ENCODE measurements at places on chromosomes 3 and 15.

GRCh38 chr3:65186268-65186667 lies 498.5 kb upstream of the ADAMTS9 start:
- no peak for DNase-seq

DNA sequence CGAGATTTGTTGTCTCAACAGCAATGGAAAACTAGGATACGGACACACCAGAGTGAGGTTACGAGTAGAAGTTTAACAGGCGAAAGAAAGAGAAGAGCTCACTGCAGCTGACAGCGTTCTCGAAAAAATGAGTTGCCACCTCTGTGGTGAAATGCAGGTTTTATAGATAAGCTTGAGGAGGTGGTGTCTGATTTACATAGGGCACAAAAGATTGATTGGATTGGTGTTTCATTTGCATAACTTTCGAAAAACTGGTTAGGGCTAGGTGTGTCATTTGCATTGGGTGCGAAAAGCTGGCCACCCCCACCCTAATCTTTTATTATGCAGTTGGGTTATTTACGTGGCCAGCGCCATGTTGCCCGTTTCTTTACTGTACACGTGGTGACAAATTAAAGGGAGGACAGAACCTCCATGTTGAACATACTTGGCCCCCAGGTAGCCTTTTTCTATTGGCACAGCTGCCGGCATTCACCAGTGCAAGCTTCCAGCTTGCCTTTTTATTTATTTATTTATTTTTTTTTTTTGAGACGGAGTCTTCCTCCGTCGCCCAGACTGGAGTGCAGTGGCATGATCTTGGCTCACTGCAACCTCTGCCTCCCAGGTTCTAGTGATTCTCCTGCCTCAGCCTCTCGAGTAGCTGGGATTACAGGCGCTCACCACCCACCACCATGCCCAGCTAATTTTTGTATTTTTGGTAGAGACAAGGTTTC lies 8.3 kb downstream of the IFT122 start:
- DNase-seq, result no peak

GRCh38 chr3:195752546-195753331 lies 32.0 kb downstream of the MUC20 start:
- no peak for DNase-seq

DNA sequence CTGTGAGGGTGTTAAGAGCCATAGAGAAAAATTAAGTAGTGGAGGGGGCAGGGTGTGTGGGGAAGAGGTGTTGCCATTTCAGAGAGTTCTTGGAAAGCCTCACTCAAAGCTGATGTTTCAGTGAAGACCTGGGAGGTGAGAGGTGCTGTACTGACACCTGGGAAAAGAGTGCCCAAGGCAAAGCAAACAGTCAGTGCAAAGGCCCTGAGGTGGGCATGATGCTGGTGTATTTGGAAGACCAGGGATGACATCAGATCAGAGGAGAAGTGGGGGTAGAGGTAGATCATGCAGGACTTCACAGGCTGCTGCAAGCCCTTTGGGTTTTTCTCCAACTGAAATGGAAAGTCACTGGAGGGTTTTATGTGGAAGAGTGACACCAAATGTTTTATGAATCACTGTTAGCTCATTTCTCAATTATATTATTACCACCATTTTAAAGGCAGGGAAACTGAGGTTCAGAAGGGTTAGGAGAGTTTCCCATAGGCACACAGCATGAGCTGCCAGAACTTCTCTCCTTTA lies 42.8 kb upstream of the SMAD3 start:
- DNase-seq, result no peak

DNA sequence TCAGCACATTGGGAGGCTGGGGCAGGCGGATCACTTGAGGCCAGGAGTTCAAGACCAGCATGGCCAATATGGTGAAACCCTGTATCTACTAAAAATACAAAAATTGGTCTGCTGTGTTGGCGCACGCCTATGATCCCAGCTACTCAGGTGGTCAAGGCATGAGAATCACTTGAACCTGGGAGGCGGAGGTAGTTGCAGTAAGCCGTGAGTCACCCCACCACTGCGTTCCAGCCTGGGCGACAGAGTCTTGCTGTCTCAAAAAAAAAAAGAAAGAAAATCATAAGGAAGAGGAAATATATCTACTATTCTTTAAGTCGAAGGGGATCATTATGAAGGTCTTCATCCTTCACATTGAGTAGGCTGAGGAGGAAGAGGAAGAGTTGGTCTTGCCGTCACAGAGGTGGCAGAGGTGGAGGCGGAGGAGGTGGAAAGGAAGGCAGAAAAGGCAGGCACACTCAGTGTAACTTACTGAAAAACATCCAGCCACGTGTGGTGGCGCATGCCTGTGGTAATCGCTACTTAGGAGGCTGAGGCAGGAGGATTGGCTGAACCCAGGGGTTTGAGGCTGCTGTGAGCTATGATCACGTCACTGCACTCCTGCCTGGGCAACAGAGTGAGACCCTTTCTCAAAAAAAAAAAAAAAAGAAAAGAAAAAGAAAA lies 14.2 kb downstream of the CSK start:
- no peak for DNase-seq

DNA sequence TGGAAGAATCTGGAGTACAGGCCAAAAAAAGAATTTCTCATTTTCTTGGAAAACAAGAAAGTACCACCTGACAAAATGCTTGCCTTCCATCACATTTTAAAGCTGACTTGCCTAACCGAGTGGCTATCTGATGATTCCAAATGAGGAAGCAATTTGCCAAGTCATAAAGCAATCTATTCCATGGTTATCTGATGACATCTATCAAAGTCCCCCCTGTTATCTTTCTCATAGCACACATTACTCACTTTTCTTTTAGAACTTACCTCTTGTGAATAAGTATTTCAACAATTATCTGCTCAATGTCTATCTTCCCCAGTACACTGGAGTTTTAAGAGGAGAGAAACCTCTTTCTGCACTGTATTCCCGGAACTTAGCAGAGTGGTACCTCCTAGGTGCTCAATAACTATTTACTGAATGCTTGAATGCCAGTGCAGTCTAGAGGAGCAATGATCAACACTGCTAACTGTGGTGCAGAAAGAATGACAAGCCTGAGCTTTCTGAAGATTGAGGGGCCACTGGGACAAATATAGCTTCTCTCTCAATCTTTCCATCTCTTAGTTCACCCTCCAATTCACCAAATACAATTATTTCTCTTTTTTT lies 186.3 kb upstream of the ATP11B start:
- DNase-seq, result no peak

GRCh38 chr15:68383161-68384074 lies 48.5 kb downstream of the ITGA11 start:
- peak; percentile 54 for DNase-seq

- DNase-seq, result peak; percentile 36
Observed at GRCh38 chr3:149480326-149481017, 6.0 kb downstream of the TM4SF4 start.

DNA sequence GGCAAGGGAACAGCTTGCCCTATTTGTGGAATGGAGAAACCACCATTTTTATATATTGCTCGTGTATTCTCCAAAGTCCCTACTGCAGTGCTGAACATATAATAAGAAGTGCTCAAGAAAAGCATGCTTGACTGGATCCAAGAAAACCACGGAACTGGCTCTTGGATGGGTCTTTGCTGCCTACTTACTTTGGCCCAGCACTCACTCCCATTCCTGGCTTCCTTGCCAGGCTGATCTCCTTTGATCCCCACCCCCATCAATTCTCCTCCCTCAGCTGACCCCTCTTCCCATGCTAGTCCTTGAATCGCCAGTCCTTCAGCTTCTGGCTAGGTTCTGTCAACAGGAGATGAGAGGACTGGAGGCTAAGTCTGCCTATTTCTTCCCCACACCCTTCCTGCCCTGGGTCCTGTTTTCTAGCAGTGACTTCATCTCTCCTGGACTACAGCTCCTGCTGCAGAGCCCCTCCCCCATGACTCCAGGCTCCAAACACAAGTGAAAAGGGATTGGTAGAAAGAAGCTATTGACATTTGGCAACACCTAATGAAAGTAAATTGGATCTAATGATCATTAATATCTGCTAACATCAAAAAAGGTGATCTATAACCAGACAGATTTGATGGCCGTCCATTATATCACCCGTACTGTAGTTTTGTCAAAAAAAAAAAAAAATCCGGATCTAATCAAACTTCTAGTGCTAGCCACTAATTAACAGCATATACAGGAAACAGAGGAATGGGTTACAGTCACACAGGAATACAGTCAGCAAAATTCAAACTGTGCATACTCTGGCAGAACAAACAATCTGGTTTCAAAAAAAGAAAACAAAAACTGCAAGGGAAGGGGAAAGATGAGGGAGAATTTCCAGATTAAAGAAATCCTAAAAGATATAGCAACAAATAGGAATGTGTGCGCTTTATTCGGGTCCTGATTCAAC lies 7.8 kb downstream of the FAM240A start:
- no peak for DNase-seq

Data from GM12892 (cell line).